Esophagus mucosa (tissue), 1 donor: ENCODE measurements at places on chromosomes 11 and 22. TPM values are rescaled to one million over a fixed set of nuclear protein-coding genes. Genes with fewer than 3 reads are reported as not detected.

Gene CLTCL1
- total RNA-seq, result 6.8 TPM

Gene OSM
- total RNA-seq, result 0.28 TPM

Gene GAB4
- total RNA-seq, result not detected

Gene CCDC15
- total RNA-seq, result 2.4 TPM

Gene BRSK2
- total RNA-seq, result 0.08 TPM

Gene MYRF
- total RNA-seq, result 0.88 TPM

Gene GSTP1
- total RNA-seq, result 2,342 TPM

Gene CEND1
- not detected for total RNA-seq

Gene ZNF195
- 9.4 TPM for total RNA-seq

Gene MEI1
- 1.3 TPM for total RNA-seq

Gene DGAT2
- total RNA-seq, result 12.4 TPM

Gene LMO1
- not detected for total RNA-seq

Gene C22orf23
- total RNA-seq, result not detected
